Thoracic aorta (tissue), 2 donors: ENCODE measurements at places on chromosomes 1 and 21.

GRCh38 chr1:25993197-25993951 is 4.5 kb downstream of the PAFAH2 start:
- H3K36me3 ChIP-seq, result peaks cover 4% of the 10 kb centered on the region
- H3K27me3 ChIP-seq, result no peaks in the 10 kb centered on the region
- H3K4me3 ChIP-seq, result no peak overlapping the region
- DNase-seq, result no peak
- peaks cover 16% of the 10 kb centered on the region for H3K4me1 ChIP-seq
- no peak overlapping the region for H3K27ac ChIP-seq

DNA sequence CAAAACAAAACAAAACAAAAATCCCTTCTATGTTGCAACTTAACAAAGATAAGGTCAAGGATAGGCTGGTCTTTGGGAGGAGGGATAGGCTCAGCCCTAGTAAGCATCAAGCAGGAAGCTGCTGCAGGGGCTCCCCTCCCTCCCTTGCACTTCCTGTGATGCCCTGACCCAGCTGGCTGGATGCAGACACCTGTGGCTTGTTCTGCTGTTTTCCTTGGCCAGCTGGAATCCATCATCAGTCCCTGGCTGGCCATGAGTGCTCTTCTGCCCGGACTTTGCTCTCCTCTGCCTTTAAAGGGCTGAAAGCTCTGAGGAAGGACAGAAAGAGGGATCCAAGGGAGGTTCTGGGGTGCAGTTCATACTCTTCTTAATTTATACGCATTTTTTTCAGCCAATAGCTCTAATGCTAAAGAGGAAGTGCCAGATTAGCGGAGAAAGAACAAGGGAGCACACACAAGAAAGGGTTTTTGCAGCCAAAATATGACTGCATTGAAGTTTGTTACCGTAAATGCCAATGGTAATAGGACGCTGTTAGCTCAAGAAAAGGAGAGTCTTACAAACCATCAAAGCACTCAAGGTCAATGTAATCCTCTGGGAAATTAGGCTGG is 19.9 kb upstream of the UBE2U start:
- no peaks in the 10 kb centered on the region for H3K27me3 ChIP-seq
- DNase-seq, result no peak
- H3K27ac ChIP-seq, result no peak overlapping the region
- H3K36me3 ChIP-seq, result peaks cover 1% of the 10 kb centered on the region
- H3K4me3 ChIP-seq, result no peak overlapping the region

DNA sequence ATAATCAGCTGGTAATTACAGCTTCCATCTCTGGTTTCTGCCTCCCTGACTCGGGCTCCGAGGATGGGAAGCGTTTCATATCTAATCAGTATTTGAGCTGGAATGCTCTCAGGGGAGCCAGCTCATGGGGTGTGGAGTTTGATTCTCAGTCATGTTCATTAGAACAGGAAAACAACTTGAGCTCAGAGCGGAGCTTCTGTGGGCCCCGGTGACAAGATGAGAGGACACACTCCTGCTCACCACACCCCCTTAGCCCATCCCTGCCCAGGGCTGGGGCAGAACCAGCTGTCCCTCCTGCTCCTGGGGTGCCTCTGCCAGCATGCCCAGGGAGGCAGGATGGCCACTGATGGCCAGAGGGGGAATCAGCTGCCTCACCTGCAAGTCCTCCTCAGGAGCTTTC is 726.0 kb downstream of the PTPRU start:
- H3K27ac ChIP-seq, result no peak overlapping the region
- DNase-seq, result no peak
- no peaks in the 10 kb centered on the region for H3K4me1 ChIP-seq
- H3K27me3 ChIP-seq, result no peaks in the 10 kb centered on the region
- H3K4me3 ChIP-seq, result no peak overlapping the region

- no peaks in the 10 kb centered on the region for H3K27me3 ChIP-seq
- no peaks in the 10 kb centered on the region for H3K36me3 ChIP-seq
- H3K4me3 ChIP-seq, result no peak overlapping the region
- H3K4me1 ChIP-seq, result no peaks in the 10 kb centered on the region
- no peak for DNase-seq
Observed at GRCh38 chr1:232655028-232655745, 25.3 kb upstream of the SIPA1L2 start.

DNA sequence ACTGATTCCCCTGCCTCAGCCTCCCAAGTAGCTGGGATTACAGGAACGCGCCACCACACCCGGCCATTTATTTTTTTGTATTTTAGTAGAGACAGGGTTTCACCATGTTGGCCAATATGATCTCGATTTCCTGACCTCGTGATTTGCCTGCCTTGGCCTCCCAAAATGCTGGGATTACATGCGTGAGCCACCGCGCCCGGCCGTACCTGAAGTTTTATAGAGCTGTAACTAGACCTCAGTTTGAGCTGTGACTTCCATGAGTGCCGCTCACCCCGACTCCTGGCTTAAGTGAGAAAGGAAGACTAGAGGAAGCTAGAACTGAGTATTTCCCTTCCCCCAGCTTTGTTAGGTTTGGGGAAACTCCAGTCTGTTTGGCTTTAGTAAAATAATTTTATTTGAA is 1283.1 kb downstream of the KCNT2 start:
- DNase-seq, result no peak
- H3K36me3 ChIP-seq, result no peaks in the 10 kb centered on the region

- no peak overlapping the region for H3K27ac ChIP-seq
- no peaks in the 10 kb centered on the region for H3K27me3 ChIP-seq
- DNase-seq, result no peak
- no peak overlapping the region for H3K4me3 ChIP-seq
Observed at GRCh38 chr1:45314266-45314665, 12.4 kb upstream of the HPDL start.

- no peak overlapping the region for H3K4me3 ChIP-seq
- peaks cover 18% of the 10 kb centered on the region for H3K4me1 ChIP-seq
- DNase-seq, result no peak
Observed at GRCh38 chr1:15738416-15739113, 2.5 kb downstream of the SLC25A34 start.

DNA sequence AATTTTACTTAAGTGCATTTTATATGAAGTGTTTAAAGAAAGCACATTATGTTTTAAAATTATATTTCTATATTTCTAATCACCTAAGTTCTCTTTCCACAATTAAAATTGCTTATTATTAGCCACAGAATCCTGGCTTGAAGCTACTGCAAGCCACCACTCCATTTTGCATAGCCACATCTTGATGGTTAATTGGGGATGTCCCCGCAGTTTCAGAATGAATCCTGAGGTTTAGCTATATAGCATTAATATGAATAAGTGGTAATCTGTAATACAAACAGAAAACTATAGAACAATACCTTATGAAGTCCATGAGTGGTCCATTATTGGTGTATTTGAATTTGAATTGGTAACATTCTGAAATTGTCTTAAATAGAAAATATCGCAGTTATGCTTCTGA is 11.6 kb upstream of the GOLPH3L start:
- no peaks in the 10 kb centered on the region for H3K4me1 ChIP-seq
- no peak overlapping the region for H3K4me3 ChIP-seq
- no peak for DNase-seq
- H3K27me3 ChIP-seq, result no peaks in the 10 kb centered on the region
- H3K36me3 ChIP-seq, result no peaks in the 10 kb centered on the region

GRCh38 chr21:19392390-19392789 is 988.8 kb upstream of the TMPRSS15 start:
- H3K27ac ChIP-seq, result no peak overlapping the region
- no peaks in the 10 kb centered on the region for H3K4me1 ChIP-seq
- H3K4me3 ChIP-seq, result no peak overlapping the region
- no peak for DNase-seq
- H3K27me3 ChIP-seq, result no peaks in the 10 kb centered on the region
- no peaks in the 10 kb centered on the region for H3K36me3 ChIP-seq
